ENCODE measurements at places on chromosomes 4 and X. TPM values are rescaled to one million over a fixed set of nuclear protein-coding genes. Genes with fewer than 3 reads are reported as not detected.

DNA sequence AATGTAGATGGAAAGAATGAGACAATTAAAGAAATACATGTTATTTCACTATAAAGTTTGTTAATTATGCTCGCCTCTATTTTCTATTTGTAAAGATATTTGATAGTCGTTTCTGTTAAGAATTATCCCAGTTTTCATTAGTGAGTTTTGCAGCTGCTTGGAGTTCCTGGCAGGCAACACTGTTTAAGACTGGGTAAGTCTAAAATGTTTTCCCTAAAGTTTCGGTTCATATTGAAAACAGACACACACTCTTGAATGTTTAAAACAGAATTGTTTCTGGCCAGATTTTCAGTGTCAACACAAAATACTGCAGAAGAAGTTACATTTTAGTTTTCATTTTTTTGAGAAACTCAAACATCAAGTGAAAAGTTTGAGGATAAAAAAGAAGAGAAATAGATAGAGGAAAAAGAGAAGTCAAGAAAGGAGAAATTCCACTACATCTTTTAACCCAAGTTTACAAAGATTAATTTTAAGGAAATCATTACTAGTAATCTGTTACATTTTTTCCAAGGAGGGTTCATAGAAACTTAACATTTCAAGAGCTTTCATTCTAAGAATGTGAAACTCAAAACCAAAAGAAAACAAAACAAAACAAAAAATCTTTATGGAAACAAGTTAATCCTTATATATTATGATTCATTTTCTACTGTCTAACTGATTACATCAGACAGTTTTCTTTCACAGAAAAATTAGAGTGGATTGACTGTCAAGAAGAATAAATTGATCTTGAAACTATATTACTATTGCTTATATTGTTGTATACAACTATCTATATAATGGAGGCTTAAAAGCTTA is 305.5 kb downstream of the FAT4 start:
- no peak for DNase-seq

Gene COX7B2
- total RNA-seq, result not detected

DNA sequence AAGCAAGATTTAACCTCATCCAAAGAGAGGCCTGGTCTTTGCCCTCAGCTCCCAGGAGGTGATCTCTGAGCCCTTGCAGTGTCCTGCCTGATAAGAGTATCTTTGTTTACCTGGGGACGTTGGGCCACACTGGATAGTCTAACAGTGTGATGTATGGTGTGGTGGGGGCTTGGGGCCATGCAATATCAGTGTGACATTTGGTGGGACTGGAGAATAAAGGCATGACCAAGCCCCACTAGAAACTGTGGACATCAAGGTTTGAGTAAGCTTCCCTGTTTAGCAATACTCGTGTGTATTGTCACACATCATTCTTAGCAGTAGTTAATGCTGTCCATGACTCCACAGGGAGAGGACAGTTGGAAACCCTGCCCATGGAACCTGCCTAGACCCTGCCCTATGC is 34.4 kb downstream of the BBS12 start:
- DNase-seq, result peak; percentile 65

Gene SLC6A14
- total RNA-seq, result 0.05 TPM

Gene BCORL1
- 8.1 TPM for total RNA-seq

Gene XK
- total RNA-seq, result 1.5 TPM

- no peak for DNase-seq
Observed at GRCh38 chr4:20341134-20341738, 89.5 kb downstream of the SLIT2 start.

Gene FAM184B
- not detected for total RNA-seq

GRCh38 chr4:159512348-159512747 is 409.5 kb downstream of the RAPGEF2 start:
- no peak for DNase-seq

Gene TRO
- 0.70 TPM for total RNA-seq

DNA sequence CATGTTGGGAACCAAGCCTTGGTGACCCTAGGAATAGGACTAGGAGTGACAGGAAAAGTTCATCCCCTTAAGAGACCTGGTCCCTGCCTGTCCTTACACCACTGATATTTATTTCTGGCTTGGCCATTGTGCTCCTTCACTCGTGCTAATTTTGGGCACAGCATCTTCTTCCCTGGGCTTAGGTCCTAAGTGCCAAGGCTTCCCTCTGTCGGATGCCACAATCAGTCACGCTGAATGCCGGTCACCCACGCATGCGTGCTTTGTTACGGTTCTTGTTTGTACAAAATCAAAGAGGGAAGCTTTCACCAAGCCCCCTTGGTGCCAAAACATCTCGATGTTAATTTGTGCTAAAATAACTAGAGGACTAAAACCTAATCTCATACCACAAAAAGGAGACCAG is 17.4 kb upstream of the MAP3K15 start:
- DNase-seq, result no peak

Gene PIR
- total RNA-seq, result 19.3 TPM

DNA sequence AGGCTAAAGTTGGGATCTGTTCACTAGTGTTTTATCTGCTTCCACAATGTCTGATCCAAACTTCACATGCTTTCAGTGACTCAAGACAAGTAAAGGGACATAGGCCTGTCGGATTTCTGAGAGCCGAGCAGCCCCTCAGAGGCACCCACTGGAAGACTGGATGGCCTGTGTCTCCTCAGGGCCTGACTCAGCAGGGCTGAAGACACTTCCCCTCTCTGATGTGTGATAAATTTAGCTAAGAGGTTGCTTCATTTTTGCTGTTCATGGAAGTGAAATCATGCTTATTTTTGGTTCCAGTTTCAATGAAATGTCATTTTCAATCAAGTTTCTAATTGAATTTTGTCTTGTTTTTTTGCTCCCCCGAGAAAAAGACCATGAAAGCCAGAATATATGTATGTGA is 93.7 kb downstream of the MXRA5 start:
- no peak for DNase-seq

GRCh38 chr4:57318703-57319102 is 208.5 kb upstream of the IGFBP7 start:
- DNase-seq, result no peak

GRCh38 chrX:129360175-129360574 is 163.1 kb downstream of the SMARCA1 start:
- peak; percentile 34 for DNase-seq

DNA sequence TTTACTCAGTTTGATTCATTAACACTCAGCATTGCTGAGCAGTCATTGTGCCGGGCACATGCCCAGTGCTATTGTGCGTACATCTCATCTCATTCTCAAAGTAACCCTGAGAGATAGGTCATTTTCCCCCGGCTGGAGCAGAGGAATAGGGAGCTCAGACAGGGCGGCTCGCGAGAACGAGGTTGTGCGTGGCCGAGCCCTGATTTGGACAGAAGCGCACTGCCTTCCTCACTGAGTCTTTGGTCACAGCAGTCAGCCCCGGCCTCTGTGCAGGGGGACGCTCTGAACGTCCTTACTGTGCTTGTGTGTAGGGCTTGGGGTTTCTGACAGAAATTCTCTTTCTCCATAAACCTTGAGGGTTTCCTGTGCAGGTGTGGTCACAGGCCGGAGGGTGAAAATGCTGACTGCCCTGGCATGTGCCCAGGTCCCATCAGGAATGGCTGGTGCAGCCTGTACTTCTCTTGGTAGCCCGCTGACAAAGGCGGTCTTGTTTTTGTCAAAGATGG is 39.5 kb downstream of the NOP14 start:
- peak; percentile 34 for DNase-seq

DNA sequence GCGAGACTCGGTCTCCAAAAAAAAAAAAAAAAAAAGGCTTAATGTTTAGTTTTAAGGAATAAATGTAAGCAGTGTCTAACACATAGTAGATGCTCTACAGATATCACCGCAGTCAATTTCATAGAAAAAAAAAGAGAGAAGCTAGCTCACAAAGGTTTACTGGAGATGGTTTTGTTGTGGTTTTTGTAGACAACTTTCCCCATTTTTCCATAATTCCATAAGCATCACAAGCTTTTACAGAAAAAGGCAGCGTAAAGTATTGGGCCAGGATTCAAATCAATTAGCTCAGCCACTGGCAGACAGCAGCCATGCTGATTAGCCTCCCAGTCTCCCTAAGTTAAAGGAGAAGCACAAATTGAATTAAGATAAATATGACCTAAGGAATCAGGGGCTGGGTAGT is 1.5 kb downstream of the GRSF1 start:
- no peak for DNase-seq

- no peak for DNase-seq
Observed at GRCh38 chr4:42018451-42018850, 28.1 kb downstream of the SLC30A9 start.

DNA sequence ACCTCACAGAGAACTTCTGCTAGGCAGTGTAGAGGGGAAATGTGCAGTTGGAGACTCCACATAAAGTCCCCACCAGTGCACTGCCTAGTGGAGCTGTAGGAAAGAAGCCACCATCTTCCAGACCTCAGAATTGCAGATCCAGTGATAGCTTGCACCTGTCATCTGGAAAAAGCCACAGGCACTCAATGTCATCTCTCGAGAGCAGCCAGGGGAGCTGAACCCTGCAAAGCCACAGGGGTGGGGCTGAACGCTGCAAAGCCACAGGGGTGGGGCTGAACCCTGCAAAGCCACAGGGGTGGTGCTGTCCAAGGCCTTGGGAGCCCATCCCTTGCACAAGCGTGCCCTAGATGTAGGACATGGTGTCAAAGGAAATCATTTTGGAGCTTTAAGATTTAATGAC is 1226.3 kb downstream of the PCDH7 start:
- DNase-seq, result no peak

Gene BST1
- 3.7 TPM for total RNA-seq

- DNase-seq, result no peak
Observed at GRCh38 chr4:6011686-6012085, 6.5 kb downstream of the C4orf50 start.

- DNase-seq, result no peak
Observed at GRCh38 chrX:68424719-68425118, 8.6 kb downstream of the OPHN1 start.

Gene KLB
- total RNA-seq, result 22.0 TPM

- no peak for DNase-seq
Observed at GRCh38 chr4:71346710-71347109, 7.9 kb downstream of the SLC4A4 start.

Gene GLOD5
- 3.1 TPM for total RNA-seq

DNA sequence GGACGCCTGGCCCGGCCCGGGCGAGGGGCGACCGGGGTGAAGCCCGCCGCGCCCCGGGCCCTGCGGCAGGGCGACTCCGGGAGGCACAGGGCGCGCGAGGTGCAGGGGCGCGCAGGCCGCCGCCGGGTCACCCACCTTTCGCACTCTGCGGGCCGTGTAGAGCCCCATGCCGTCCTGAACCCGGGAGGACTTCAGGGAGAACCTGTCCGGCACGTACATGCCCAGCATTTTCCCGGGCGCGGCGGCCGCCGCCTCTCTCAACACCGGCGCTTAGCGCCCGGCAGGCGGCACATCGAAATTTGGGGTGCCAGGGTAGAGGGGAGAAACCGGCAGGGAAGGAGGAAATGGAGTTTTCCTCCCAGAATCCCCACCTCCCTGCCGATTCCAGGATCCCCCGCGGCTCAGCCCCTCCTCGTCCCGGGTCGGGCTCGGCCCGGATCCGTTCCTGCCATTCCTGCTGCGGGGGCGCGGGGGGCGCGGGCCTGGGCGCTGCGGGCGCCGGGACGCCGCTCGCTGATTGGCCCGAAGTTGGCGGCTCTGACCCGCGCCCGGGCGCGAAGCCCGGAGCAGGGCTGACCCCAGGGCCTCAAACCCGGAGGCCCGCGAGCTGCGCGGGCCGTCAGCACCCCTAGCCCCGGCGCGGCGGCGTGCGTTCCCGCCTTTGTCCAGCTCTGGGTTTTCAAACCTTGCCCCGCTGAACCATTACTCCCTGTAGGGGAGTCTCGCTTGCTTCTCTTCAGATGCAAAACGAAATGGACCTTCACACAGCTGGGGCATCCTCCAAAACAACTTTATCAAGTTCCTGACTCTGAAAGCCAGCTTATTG is at the start of gene PRDM5:
Gene PRDM5 (minus strand): TSS at position 346 of the 826 bp plus-strand sequence. CDS start 118 bp downstream, at position 228.
- DNase-seq, result peak; percentile 47

- DNase-seq, result no peak
Observed at GRCh38 chr4:93179044-93179443, 649.5 kb upstream of the ATOH1 start.
